ENCODE measurements at places on chromosomes 1 and 21.

DNA sequence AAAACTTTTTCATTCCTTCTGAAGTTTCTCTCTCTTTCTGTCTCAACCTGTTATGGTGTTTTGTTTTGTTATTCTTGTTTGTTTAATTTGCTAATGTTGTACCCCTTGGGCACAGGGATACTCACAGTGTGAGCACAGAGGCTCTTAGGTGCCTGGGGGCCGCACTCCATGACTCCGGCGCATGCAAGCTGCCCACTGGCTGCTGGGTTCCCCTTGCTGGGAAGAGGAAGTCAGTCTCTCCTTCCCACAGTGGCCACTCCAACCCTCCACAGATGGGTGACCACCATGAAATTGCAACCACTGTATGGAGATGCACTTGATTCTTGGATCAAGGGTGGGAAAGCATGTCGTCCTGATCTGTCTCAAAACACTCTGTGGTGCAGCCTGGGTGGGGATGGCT, 4.6 kb upstream of the CD1A start:
- DNase-seq = no peak

GRCh38 chr1:228098323-228098931, 4.7 kb downstream of the C1orf35 start:
- no peak for DNase-seq

DNA sequence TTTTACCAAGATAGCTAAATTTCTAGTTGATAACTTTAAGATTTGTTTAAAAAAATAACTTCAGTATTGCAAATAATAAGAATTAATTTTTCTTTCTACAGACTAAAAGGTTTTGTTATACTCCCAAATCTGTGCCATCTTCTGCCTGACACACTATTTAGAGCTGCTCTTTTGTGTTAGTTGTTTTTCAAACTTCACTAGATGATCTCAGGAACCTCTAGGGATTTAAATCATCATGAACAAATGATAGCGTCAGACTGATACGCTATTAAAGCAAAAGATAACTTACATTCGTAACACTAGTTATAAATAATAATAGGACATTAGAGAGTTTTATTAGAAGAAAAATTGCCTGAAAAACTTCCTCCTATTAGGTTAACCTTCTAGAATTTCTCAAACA, 243.1 kb upstream of the CXADR start:
- no peak for DNase-seq

DNA sequence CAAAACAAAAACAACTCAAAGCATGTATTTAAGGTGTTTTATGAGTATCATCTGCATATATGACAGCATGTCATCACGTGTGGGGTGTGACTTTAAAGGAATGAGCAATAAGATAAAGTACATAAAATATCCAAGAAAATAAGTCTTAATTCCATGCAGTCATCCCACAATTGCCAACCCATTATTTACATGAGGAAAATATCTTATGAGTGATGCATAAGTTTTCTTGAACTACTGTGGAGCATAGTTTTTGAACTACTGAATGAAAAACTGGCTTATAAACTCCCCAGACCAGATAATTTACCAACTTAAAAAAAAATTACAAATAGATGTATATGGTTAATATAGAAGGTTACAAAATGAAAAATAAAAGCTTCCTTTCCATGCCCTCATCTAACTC, 29.7 kb upstream of the MTMR11 start:
- DNase-seq = no peak

DNA sequence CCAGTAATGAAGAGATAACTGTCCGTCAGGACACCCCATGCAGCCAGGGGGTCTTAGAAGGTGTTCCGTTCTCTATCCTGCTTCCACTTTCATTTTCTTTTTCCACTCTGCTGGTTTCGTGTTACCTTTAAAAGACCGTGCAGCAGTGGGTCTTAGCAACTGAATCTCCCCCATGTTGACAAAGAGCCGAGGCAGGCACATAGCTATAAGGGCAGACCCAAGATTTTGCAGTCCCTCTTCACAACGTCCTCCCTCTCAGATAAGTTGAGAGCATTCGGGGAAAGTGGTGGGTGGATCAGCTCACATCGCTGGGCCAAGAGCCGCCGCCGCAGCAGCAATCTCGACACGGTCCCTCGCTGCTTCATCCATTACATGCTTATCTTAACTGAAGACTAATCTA, 355.5 kb downstream of the LMO4 start:
- DNase-seq = no peak

GRCh38 chr1:36722871-36723270, 240.2 kb upstream of the CSF3R start:
- no peak for DNase-seq

DNA sequence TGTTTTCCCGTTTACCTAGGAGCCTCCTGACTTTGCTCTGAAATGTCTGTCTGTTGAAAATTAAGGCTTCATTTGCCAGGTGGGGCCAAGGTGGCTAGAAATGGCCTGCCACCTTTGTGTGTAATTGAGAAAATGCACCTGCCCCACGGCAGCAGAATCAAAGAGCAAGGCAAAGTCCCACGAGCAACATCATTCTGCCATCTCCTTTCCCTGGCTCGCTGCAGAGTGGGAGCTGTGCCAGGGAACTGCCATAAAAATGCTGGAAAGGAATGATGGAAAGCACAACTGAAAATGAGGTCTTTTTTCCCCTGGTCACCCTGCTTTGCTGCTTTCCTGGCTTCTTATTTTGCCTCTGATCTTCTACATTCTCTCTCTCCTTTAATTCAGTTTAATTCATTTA, 5.5 kb upstream of the OLFML2B start:
- DNase-seq = no peak

DNA sequence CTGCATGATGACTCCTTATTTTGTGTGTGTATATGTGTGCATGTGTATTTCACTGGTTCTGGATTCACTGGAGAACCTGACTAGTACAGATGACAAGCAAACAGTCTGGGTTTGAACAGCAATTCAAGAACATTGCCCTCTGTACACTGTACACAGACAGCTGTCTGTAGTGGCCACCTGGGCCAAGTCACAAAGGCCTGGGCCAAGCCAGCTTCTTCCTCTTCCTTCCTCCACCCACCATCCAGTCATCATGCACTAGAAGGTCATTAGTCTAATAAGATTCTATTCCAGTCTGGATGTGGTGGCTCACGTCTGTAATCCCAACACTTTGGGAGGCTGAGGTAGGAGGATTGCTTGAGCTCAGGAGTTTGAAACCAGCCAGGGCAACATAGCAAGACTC, 155.9 kb downstream of the ELAVL4 start:
- no peak for DNase-seq

GRCh38 chr1:99950486-99950885, 19.3 kb upstream of the SLC35A3 start:
- DNase-seq = no peak

GRCh38 chr21:29340228-29340627, 41.5 kb downstream of the BACH1 start:
- DNase-seq = no peak

DNA sequence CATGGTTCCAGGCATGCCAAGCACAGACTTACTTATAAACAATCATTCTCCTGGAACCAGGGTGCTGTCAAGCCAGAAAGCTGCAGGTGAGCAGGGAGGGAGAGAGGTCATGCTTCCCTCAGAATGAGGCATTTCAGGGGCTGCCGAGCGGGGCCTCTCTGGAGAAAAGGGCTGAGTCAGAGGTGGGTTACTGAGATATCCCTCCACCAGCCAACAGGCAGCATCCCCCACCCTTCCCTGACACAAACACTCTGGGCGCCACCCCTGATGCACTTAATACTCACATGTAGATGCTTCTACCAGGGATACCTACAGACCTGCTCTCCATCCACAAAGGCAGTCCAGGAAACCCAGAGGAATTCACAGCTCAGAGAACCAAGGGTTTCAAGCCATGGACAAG, 13.1 kb downstream of the STK40 start:
- no peak for DNase-seq

GRCh38 chr1:245046769-245047168, 108.0 kb upstream of the KIF26B start:
- no peak for DNase-seq

DNA sequence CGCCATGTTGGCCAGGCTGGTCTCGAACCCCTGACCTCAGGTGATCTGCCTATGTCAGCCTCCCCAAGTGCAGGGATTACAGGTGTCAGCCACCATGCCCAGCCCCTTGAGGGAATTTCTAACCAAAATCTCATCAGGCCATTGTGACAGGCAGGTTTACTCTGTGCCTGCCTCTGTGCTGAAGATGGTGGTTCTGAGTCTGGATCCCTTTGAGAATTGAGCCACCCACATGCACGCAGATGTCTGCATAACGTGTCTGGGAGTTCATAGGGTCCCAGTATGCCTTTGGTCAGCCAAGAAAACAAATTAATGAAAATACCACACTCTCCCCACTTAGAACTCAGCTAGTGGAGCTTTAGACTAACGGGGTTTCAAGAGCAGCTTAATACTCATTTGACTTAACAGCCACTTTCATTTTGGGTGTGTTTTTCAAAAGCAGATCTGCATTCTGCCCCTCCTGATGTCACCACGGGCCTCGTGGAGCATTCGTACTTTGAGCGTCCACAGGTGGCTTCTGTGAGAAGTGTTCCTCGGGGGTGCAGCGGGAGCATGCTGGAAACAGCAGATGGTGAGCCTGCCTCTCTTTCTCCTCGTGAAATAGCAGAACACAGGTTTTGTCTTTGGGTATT, 45.3 kb downstream of the DIP2A start:
- no peak for DNase-seq

DNA sequence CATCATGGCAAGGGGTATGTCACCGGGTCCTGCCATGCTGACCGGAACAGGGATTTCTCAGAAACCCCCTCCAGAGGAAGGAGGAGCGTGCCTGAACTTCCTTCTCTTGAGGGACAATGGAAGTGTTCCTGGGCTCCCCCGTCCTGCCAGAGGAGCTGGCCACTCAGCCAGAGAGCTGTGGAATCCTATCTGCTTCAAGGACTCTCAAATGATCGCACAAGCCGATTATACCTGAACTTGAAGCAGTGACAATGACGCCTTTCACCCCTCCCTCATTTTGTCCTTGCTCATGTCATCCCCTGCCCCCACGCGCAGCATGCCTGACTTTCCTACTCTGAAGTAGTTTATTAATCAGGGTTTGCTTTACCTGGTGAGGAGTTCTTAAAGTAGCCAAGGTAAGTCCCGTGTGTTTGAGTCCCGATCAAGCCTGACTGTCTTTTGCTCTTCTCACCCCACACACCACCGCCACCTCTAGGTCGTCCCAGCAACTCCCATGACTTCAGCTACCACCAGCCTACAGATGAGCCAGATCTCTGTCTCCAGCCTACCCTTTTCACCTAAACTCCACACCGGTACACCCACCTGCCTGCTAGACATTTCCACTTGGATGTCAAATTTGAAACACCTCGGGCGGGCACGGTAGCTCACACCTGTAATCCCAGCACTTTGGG, 25.0 kb upstream of the PRELP start:
- DNase-seq = no peak

GRCh38 chr1:234960722-234961455, 167.7 kb downstream of the TOMM20 start:
- peak; percentile 29 for DNase-seq

- DNase-seq = no peak
Observed at GRCh38 chr1:207172885-207173284, 68.9 kb downstream of the C4BPA start.

- DNase-seq = no peak
Observed at GRCh38 chr1:41936107-41936506, 17.4 kb upstream of the HIVEP3 start.

- DNase-seq = no peak
Observed at GRCh38 chr1:53689223-53689622, 49.7 kb downstream of the GLIS1 start.

DNA sequence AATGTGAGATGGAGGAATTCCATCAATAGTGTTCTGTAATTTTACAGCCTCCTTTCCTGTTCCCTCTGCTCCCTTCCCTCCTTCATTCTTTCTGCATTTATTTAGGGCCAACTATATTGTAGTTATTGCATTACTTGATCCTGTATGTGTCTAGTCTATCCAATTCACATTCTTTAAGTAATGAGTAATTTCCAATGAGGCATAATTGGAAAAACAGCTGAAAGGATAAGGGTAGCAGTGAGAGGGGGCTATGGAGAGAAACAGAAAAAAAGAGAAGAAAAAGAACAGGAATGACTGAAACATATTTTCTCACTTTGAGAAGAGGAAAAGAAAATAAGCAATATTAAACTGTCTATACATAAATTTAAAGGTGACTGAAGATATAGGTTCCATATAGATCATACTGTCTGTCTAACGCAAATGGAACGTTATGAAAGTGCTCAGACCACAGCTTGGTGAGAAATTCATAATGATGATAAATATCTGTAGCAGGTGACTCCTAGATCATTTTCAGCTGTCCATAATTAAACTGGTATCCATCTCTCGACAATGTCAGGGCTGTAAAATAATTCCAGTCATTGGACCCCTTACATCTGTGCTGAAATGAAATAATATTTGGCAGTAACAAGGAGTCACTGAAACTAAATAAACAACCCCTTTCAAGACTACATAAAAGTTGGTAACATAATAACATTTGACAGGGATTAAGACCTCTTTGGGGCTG, 61.8 kb downstream of the SPAG17 start:
- no peak for DNase-seq

- no peak for DNase-seq
Observed at GRCh38 chr1:170030212-170030611, 44.3 kb downstream of the KIFAP3 start.

DNA sequence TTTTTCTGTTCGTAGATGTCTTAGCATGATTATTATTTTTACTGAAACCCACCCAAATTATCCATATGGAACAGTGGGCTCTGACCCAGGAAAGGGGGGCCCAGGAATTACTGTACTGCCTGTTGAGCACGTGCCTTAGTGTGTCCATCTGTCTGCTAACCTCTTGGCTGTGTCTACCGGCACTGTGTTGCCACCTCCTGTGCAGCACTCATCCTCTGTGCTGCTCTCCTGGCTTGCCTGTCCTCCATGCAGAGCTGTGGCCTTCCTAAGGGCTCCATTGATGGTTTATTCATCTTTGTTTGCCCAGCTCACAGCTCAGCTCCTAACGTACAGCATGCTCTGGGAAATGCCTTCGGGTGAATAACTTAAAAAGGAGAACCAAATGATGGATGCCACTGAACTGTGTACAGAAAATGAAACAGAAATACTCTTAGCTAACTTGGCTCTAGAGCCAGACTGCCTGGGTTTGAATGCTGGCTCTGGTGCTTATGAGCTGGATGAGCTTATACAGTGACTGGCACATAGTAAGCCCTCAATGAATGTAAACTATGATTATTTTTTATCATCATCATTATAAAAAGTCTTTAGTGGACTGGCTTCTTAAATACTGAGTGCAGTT, 11.4 kb upstream of the RPTN start:
- no peak for DNase-seq

DNA sequence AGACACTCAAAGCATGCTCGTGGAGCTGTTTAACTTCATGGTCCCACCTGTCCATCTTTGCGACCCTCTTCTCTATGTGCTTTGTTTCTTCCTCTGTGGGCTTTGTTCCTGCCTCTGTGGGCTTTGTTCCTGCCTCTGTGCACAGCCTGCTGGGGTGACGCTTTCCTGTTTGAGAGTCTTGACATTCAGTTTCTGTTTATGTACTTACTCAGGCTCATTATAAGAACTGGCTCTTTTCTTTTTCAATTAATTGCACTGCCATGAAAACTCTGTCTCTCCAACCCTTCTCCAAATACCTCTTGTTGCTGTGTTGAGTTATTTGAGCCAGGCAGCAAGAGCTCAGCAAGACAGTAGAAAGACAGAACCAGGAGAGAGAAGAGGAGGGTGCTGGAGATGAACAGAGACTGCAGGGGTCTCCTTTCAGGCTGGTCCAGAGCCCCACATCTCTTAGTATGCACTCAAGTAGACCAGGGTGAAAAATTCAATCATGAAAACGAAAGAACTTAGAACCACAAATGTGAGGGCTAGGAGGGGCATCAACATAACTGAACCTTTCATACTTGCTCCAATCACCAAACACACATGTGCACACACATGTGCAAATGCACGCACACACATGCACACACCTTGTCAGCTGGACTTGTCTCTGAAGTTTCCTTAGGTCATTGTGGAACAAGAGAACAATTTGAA, 88.3 kb upstream of the SGIP1 start:
- peak; percentile 40 for DNase-seq

Data from activated CD4-positive, CD25-positive, alpha-beta regulatory T cell treated with anti-CD3 and anti-CD28 coated beads, Interleukin-2, amount 50 U/mL, for 72 hours (primary cell).